ENCODE measurements at places on chromosomes 12 and 14.

DNA sequence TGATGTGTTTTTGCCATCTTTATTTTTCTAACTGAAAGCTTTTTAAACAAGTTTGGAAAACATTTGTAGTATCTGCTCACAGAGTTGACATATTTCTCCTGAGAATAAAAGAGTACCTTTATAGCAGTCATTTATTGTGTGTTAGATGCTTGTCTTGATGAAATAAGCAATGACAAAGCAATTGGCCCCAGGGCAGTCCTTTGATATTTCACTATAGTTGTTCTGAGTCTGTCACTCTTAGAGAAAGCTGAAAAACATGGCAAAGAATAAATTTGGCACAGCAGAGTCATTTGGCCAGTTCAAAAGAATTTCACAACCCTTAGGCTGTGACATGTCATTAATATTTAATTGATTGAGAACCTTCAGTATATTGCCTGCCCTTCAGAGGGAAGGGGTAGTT is 166.2 kb downstream of the PTPRO start:
- DNase-seq = no peak

GRCh38 chr14:105503935-105504692 is 13.1 kb downstream of the TEDC1 start:
- no peak for DNase-seq

DNA sequence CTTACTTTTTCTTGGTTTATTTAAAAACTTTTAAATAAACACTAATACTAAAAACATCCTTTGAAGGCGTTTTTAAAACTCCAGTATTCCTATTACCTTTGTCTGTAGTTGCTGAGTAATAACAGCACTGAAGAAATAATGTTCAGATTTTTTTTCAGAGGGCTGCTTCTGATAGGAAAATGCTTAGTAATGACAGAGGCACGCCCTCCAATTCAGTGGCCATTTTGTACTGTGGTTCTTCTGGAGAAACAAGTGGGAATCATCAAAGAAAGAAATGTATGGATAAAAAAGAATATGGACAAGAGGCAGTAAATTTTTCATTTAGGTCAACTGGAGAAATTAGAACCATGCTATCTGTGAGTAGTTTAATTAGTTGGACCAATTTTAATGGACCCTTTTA is 13.6 kb downstream of the VEZT start:
- DNase-seq = no peak

DNA sequence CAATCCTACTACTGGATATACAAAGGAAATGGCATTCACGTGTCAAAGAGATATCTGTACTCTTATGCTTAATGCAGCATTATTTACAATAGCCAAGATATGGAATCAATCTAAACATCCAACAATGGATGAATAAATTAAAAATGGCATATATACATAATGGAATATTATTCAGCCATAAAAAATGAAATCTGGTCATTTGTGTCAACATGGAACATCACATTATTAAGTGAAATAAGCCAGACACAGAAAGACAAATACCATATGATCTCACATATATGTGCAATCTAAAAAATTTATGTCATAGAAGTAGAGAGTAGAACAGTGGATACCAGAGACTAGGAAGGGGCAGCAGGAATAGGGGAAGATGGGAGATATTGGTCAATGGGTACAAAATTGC is 228.8 kb upstream of the TBX3 start:
- DNase-seq = no peak

DNA sequence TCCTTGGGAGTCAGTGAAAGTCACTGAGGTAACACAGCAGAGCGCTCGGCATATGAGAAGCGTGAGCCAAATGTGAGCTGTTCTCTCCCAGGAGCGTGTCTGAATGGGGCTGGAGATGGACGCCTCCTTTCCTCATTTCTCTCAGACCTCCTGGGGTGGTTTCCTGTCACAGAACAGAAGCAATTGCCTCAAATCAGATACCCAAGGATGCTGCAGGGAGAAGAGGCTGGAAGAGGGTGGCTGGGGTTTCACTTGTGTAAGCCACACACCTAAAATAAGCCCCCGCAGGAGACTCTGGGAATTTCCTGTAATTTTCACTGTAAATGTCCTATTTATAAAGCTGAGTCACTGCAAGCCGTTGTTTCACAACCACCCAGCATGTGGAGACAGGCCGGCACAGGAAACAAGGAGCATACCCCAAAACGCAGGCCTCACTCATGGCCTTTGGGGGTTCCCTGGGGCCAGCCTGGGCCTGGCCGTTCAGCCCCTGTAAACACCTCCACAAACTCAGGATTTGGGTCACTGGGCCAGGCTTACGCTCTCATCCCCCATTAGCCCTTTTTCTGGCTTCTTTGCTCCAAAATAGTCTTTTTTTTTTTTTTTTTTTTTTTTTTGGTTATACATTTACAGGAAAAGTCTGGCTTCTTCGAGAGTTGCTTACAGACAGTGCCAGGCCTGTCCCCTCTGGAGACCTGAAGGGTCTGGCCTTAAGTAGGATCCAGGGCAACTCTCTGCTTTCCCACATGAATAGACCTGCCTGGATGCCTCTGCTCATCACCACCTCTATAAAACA is 55.3 kb downstream of the VCPKMT start:
- DNase-seq = no peak

- DNase-seq = no peak
Measured at GRCh38 chr12:113228394-113229028, 7.2 kb downstream of the TPCN1 start.

DNA sequence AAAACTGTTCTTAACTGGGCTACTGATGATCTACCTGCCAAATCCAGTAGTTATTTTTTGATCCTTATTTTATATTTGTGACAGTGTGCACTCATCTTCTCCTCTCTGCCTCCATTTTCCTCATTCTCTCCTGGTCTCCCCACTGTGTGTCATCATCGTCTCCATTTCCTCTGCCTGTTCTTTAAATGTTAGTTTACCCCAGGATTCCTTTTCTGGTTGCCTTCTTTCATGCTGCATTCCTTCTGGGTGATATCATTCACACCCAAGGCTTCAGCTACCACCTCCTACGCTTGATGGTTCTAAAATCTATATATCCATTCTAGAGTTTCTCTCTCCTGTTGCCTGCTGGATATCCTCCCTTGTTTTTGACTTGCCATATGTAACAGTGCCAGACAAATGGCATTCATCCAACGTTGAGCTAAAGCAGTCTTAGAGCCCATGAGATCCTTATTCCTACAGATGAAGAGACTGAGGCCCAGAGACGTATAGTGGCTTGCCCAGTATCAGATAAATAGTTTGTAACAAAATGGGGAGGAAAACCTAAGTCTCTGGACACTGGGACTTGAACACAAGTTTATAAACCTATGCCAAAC is 109.5 kb downstream of the DIP2B start:
- no peak for DNase-seq
